Inflammatory macrophage treated with lipopolysaccharide for 4 hours (primary cell): ENCODE measurements at places on chromosomes 6 and 20.
A peak's percentile ranks its signal among the peaks of the same experiment; 100 is the strongest.

DNA sequence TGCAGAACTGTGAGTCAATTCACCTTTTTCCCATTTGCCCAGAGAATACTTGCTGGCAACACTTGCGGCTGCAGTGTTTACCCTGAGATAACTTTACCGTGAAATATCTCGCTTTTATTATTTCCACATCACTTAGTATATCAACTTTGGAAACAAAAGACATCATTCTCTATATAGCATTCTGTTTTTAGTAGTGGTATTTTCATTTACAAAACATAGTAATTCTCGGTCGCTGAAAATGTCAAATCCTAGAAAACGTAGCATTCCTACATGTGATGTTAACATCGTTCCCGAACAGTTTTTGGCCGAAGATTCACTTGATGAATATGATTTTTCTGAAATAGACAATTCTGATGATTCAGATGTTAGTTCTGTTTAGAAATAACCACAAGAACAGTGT, 52.0 kb downstream of the NHLRC1 start:
- no peak for DNase-seq

DNA sequence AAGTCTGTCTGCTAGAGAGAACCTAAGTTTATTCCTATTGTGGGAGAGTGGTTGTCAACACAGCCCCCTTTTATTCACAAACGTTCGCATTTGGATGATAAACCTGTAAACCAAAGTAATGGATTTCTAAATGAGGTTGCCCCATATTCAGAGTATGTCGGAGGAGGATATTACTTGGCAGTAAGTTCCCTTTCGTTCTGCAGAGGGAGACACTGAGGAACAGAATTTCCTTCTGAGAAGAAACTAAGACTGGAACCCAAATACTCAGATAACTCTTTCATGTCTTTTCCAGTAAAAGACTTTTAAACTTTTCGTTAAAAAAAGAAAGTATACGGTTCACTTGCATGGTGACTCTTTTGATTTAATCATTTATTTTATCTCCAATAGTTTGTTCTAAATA, 754.6 kb upstream of the MMS22L start:
- DNase-seq = no peak

DNA sequence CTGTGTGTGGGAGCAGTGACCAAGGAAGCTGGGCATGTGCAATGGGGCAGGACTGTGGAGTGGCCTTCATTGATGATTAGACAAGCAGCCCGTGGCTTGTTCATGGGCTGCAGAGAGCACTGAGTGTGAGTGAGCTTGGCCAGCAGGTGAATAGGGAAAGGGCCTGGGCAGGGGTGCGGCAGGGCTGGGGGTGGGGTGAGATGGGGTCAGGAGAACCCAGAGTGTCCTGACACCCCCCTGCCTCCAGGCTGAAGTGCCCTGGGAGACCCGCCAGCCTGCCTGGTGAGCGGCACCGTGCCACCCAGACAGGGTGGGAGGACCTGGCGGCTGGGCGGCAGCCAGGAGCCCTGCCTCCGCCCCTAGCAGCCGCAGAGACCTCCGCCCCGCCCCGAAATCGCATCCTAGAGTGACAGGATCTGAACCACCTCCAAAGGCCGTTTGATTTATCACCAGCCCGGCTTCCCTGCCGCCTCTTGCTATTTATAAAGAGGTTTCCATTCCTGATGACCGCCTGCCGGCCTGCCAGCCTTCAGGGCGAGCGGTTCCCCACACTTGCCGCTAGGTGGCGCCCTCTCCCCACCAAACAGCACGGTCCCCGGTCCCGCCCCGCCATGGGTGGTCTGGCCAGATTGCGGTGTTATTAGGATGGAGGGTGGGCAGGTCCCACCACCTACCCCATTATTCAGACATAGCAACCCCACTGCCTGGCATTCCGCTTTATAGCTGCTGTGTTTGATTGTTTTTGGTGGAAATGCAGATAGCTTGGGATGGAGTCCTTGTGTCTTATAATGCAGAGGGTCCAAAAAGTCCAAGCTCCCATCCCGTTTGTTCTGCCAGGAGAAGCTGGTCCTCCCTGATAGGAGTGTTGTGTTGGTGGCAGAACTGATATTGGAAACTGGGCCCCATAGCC, 3.5 kb downstream of the MYLK2 start:
- peak; percentile 41 for DNase-seq

DNA sequence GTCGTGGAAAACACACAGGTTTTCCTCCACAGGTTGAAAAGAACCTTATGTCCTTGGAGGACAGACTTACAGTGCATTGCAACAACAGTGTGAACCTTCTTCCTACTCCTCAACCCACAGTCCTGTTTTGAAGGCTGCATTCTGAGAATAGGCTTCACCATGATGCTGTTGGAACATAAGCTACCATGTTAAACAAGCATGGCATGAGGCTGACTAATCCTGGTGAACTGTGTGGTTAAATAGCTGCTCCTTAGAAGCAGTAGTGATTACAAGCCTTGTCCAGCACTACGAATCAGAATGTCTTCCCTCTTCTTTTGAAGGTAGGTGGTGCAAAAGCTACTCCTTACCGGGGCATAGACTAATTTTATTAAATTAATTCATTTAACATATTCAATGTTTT, 368.5 kb upstream of the EPHA7 start:
- DNase-seq = no peak

GRCh38 chr20:9112541-9113515, 43.9 kb downstream of the PLCB4 start:
- DNase-seq = no peak

- no peak for DNase-seq
Measured at GRCh38 chr6:19311786-19312185, 525.4 kb upstream of the ID4 start.

GRCh38 chr20:35334311-35335101, 42.3 kb upstream of the FAM83C start:
- no peak for DNase-seq

- no peak for DNase-seq
Measured at GRCh38 chr6:104959026-104959858, 2.3 kb downstream of the LIN28B start.

- peak; percentile 1 for DNase-seq
Measured at GRCh38 chr6:104603108-104603745, 256.5 kb downstream of the HACE1 start.

DNA sequence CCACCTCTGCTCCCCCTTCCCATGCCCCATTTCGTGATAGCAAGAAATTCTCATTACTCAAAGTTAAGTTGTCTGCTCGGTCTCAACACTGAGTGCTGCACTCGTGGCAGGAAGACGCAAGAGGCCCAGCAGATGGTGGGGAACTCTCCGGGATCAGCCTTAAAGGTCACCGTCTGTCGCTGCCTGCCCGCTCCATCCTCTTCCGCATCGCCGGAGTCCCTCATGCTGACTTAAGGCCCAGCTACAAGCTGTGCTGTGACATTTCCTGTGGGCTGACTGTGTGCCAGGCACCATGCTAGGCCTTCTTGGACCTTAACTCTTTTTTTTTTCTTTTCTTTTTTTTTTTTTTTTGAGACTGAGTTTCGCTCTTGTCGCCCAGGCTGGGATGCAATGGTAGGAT, 17.8 kb downstream of the GRM4 start:
- DNase-seq = no peak

DNA sequence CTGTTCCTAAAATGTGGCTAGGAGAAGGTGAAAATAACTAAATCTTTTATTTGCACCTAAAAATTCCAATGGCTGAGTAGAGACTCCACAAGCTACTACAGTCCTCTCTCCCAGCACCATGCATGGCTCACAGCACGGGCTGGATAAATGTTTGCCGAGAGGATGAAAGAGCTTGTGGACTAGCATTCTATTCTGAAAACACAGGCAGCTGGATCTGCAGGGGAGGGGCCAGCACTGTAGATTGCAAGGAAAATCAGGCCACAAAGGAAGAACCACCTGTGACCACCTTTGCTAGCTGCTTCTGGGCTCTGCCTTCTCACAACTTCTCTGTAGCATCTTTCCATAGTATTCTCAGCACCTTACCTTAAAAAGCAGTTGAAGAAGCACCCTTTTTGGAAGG, 46.6 kb downstream of the CLIC5 start:
- DNase-seq = no peak

DNA sequence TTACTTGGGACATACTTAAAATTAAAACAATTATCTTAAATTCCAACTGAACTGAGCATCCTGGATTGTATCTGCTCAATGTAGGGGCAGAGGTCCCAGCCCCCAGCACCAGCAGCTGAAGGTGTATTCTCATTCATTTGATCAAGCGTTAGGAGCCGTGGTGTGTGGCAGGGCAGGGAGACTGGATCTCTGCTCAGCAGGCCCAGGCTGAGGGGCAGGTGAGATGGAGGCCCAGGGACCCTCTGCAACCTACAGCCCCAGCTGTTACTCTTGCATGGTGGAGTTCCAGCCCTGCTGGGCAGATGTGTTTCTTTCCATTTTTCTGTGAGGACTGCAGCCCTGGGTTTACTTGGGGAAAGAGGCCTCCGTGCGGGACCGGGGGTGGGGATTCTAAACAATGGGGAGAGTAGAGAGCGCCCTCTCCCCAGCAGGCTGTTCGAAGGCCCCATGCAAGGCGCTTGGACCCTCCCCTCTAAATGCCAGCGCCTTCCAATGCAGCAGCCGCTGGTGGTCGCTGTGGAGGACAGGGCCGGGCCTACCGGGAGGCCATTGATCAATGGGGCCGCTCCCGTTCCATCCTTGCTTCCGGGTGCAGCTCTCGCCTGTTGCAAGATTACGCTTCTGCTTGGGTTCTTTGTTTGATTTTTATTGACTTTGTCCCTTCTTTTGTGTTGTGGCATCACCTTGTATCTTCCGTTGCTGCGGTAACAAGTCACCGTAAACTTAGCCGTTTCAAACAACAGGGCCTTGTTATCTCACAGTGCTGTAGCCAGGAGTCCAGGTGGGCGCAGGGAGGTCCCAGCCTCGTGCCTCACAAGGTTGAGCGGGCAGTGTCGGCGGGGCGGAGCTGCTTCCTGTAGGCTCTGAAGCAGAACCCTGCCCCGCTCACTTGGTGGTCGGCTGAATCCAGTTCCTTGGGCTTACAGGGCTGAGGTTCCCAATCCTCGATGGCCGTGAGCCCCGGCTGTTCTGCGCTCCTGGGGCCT, 134.8 kb upstream of the PHACTR3 start:
- DNase-seq = no peak

DNA sequence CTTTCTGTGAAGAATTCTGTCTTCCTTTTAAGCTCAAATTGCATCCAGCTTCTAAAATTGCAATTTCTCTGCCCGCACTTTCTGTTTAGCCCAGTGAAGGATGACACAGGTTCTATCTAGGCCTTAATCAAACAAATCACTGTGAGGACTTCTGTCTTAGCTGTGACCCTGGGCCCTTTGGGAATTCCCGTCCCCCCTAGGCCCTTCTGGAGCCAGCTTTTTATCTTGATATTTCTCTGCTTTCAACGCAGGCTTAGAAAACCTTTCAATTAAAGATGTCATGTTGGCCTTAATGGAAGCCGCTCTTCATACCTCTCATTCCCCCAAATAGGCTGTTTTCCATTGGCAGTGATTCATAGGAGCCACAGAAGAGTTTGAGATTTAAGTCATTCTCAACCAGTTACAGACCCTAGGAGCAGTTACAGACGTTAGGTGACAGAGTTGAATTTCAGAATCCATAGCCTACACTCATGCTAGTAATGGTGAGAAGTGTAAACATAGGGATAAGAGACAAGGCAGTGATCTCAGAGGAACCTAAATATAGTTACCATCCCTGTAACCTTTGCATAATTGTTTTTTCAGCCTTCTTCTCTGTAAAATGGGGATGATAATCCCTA, 74.8 kb upstream of the FLRT3 start:
- no peak for DNase-seq

GRCh38 chr20:38453941-38454340, 18.7 kb upstream of the RALGAPB start:
- DNase-seq = no peak

DNA sequence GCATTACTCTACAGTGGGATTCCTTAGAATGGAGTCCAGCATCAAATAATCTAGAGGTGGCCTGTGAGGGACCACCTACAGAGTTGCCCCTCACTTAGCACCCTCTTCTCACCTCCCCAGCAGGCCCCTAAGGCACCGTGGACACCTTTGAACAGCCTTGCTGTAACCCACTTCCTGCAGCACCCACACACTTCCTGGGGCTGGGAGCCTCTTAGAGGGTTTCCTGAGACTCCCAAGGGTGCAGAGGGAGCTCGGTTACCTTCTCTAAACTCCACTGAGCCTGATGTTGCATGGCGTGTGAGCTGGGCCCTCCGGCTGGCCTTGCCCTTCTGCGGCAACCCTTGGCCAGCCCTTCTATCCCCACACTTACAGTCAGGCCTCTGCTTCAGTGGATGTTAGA, 7.3 kb upstream of the SIRPG start:
- DNase-seq = no peak

GRCh38 chr20:63064310-63064709, 57.5 kb upstream of the BHLHE23 start:
- no peak for DNase-seq

GRCh38 chr20:57619051-57619831, 985 bp downstream of the ZBP1 start:
- DNase-seq = peak; percentile 61

- no peak for DNase-seq
Measured at GRCh38 chr20:52993076-52993475, 20.9 kb downstream of the TSHZ2 start.

DNA sequence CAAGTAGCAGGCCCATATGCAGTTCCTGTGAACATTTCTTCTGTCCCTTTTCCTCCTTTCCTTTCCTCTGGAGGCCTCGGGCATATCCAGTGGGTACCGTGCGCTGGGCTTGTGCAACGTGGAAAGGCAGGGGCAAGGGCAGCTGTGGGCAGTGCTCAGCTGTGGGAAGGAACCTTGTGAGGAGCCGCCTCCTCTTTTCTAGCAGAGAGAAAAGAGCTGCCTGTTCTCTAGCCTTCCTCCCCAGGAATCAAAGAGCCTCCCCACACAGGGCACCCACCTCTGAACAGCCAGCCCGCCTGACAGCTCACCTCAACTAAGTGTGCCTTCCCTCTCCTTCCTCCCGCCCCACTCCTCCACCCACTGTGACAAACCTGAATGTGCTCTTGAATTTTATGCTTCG, 143.3 kb upstream of the HDDC2 start:
- DNase-seq = no peak

DNA sequence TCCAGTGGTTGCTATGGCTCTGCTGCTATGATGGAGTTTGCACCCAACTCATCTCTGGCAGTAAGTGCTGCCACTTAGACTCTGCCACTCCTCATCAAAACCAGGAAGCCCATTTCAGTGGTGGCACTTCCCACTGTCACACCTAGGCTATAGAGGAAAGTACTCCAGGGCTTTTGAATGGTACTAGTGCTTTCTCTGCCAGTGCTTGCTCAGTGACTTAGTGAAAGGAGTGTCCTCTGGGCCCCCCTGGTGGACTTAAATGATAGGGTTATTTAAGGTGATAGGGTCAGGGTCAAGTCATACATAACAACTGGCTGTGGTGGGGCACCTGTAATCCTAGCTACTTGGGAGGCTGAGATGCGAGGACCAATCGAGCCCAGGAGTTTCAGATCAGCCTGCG, 22.8 kb downstream of the FITM2 start:
- DNase-seq = no peak

- peak; percentile 16 for DNase-seq
Measured at GRCh38 chr6:134535831-134536230, 217.9 kb upstream of the SGK1 start.

- DNase-seq = no peak
Measured at GRCh38 chr6:166667796-166668610, 41.0 kb upstream of the RPS6KA2 start.

- no peak for DNase-seq
Measured at GRCh38 chr6:20487669-20488375, 46.4 kb upstream of the CDKAL1 start.

GRCh38 chr6:37490536-37491170, 9.0 kb downstream of the CCDC167 start:
- DNase-seq = no peak
